Midbrain (tissue), 1 donor: ENCODE measurements at places on chromosomes 2 and 18.

GRCh38 chr18:32542221-32542798 lies 71.6 kb upstream of the GAREM1 start:
- no peak for DNase-seq

DNA sequence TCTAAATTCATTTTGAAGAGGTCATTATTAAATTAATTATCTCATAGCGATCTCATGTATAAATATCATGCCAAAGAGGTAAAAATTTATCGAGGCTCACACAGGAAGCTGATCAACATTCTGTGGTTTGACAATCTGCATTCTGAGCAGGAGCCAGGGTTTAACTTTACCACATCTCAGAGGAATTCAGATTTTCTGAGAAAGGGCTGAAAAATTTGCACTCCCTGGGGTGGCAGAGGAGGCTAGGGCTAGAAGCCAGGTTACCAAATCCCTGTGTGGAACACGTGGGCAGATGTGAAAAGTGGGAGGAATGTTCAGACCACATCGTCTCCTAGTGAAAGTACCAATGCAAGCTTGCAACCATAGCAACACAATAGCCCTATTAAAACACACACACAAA lies 63.5 kb upstream of the CTLA4 start:
- DNase-seq, result peak; percentile 12

GRCh38 chr18:3495691-3496430 lies 45.9 kb downstream of the TGIF1 start:
- DNase-seq, result no peak

DNA sequence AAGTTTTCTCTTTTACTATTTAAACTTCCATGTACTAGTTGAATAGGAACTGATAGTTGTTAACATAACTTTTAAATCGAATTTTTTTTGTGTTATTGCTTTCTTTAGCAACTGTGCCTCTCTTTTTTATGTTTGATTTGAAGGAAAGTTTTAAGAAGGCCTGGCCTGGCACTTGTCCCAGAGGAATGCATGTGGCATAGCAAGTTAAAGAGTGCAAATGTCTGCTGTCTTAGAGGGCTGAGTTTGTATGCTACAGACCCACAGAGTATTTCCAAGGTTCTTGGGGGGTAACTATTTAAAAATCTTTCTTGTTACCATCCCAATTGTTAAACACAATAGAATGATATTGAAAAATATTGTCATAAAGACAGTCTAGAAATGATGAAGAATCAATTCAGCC lies 47.0 kb downstream of the MTCL1 start:
- DNase-seq, result no peak

DNA sequence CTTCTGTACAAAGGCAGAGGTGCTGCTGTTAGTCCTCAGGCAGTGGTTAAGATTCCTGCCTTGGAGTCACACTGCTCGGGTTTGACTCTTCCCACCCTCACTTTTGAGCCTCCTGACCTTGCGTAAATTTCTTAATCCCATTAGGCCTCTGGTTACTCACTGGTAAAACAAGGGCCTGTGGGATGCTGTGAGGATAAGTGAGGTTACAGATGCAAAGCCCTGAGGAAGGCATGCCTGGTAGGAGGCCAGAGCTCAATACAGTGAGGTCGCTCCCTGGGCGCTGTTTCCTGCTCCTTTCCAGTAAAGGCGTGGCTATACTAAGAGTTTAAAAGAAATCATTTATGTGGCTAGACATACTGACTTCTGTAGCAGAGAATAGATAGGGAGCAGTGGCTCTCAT lies 127.5 kb upstream of the TMEM200C start:
- DNase-seq, result no peak

GRCh38 chr18:21316296-21316695 lies 74.3 kb downstream of the GREB1L start:
- DNase-seq, result no peak

GRCh38 chr18:5895876-5896740 lies 786 bp upstream of the TMEM200C start:
- DNase-seq, result no peak

DNA sequence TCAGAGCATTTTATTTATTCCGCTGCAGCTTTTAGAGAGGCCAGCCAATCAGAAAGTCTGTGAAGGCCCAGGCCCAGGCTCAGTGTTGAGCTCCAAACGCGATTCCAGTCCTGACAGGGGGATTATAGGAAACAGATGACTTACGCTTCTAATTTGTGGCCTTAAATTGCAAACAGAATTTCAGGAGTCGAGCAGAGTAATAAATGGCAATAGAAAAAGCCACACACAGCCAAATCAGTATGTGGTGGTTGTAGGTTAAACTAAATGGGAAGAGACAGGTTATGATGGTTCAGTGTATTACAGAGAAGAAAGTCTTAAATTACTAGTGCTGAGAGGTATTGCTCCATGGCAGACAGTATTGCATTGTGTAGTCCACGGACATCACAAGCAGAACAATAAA lies 131.0 kb upstream of the ZEB2 start:
- DNase-seq, result no peak

GRCh38 chr18:63409301-63409700 lies 13.0 kb downstream of the VPS4B start:
- no peak for DNase-seq

GRCh38 chr18:75400366-75400765 lies 27.1 kb downstream of the SMIM21 start:
- no peak for DNase-seq

DNA sequence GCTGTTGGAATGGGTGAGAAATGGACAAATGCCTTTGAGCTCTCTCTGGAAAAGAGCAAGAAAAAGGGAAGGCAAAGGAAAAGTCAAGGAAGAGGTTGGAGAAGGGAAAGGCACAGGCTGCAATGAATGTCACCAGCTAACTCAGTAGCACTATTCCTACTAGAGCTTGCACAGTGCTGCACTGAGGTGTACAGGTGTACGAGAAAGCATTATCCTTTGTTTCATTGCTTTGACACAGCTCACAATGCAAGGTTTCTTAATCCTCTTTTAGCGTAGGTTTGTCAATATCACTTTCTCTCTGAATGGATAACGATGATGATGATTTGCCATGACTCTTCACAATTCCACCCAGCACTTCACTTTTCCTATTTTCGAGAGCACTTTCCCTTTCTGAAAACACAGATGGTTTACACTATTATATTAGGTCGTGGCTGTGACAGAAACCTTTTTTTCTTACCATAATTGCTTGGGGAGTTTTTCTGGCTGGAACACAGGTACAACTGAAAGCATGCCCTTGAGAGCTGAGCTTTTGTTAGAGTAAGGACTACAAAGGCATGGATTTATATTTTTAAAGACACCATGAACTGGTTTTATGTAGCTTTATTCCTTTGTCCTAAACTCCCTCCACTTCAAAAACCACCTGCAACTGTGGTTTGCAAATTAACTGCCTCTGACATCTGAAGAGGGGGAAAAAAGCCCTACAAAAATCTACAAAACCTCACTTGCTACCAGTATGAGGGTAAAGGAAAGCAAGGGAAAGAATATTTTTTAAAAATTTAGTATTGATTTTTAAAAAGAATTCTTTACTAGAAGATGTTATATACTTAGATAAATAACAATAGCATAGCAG lies 265.5 kb downstream of the TGIF1 start:
- no peak for DNase-seq

DNA sequence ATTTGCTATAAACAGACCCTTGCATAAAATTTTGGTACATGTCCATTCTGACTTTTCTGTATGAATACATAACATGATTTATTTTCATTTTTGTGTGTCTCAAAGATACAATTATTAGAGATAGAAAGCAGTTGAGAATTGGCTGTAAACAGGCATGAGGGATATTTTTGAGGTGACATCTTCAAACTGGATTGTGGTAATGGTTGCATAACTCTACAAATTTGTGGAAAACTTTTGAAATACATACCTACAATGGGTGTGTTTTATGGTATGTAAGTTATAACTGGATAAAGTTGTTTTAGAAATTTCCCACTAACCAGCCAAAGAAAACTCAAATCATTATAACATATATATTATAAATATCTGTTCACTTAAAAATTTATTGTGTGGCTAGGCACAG lies 39.6 kb downstream of the GREB1L start:
- DNase-seq, result no peak

DNA sequence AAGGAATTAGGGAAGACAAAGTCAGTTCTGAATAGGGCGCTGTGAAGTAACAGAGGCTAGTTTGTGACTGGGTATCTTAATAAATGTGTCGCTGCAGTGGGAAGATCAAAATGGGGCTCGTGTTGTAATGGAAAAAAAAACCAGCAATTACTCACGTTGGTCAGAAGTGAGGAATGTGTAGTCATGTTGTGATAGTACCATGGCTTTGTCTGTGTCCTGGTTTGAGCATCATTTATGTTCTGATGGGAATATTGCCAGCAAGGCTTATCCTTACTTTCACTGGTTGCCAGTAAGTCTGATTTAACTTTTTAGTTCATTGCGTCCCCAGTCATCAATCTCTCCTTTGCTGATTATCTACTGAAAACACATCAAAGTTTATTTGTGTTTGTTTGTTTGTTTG lies 467.6 kb downstream of the NYAP2 start:
- no peak for DNase-seq

DNA sequence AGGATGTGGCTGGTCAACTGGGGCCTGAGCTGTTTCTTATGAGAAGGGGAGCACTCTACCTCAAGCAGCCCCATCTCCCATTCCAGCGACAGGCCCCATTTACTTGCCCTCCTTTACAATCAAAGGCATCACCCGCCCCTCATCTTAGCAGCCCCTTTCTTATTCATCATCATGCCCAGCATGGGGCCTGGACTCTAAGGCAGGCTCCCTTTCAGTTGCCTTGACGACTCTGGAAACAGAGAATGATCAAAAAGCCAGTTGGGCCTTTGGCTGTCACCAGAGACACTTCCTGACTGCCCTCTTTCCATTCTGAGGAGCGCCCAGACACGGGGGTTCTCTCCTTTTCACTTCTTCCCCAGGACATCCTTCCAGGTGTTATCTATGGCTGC lies 11.2 kb downstream of the CELF4 start:
- DNase-seq, result no peak

GRCh38 chr2:241772063-241772499 lies 4.5 kb upstream of the GAL3ST2 start:
- no peak for DNase-seq

- no peak for DNase-seq
Measured at GRCh38 chr2:184577743-184578142, 20.6 kb upstream of the ZNF804A start.

DNA sequence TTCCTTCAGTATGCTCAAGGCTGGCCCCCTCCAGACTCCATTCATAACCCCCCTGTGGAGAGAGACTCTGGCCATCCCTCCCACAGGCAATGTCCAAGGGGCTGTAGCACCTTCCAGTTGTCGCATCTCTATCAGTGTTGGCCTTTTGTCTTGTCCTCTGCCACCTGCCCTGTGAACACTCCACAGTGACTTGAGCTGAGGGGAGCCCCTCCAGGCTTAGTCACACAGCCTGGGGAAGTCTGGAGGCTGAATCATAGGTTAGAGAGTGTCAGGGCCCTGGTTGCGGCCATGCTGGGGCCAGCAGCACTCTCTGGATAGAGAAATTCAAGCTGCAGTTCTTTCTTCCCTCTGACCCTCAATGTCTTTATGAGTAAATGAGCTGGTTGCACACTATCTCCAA lies 64.7 kb downstream of the GYPC start:
- DNase-seq, result no peak

DNA sequence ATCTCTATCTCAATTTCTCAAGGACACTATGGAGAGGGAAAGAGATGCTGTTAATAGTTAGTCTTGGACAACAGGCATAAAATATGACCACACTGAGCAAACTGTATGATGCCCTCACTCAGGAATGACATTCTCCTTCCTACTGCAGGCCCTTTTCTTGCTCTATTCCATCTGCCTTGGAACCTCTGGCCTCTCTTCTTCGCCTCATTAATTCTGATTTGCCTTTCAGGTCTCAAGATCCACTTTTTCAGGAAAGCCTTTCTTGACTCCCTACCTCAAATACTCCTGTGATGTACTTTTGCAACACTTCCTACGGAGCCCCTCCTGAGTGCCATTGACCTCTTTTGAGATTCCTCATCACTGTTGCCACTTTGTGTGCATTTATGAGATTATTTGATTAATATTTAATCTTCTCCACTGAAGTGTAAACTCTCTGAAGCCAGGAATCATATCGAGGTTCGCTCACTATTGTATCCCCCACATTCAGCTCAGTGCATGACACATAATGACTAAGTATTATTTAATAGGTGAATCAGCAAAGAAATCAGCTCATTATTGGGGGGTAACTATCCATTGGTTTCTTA lies 21.3 kb upstream of the SPP2 start:
- DNase-seq, result no peak

GRCh38 chr18:31241900-31242409 lies 76.0 kb upstream of the DSG1 start:
- DNase-seq, result no peak

DNA sequence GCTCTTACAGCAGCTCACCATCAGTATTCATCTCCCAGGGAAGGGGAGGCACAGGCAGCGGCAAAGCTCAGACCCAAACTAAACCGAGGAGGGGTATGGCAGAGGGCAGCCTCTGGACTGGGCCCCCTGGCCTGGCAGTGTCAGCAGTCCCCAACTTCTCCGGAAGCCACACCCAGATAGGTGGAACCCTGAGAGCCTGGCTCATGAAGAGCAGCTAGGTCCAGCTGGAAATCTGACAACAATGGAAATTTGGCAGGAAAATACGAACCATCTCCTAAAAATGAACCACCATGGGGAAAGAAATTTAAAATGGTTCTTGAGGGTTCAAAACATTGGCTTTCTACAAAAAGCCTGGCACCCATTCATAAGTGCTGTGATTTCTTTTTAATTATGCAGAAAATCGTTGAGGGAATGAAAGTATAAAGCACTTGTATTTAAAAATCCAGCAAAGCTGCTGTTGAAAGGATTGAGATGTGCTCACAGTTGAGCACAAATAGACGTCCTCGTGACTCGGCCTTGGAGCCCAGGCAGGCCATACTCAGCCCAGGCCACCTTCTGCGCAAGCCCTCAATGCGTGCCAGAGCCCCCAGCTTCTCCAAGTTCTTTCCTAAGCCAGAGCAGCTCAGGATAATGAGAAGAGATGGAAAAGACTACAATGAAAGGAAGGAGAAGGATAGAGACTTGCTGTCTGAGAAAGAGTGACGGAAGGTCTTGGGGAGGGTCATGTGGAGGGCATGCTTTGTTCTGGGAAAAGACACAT lies 93.0 kb downstream of the COL6A3 start:
- DNase-seq, result peak; percentile 43

GRCh38 chr2:10846110-10846861 lies 33.7 kb upstream of the PDIA6 start:
- peak; percentile 11 for DNase-seq

- DNase-seq, result no peak
Measured at GRCh38 chr2:151028691-151029176, 232.9 kb downstream of the RBM43 start.
